ENCODE measurements at places on chromosomes 1 and 21. TPM values are rescaled to one million over a fixed set of nuclear protein-coding genes. Genes with fewer than 3 reads are reported as not detected.

Gene LRRC3
- total RNA-seq, result 3.0 TPM

Gene C1orf105
- total RNA-seq, result not detected

Gene NUF2
- total RNA-seq, result 73.9 TPM

Gene KCNT2
- total RNA-seq, result 0.54 TPM

Gene MARK1
- 10.0 TPM for total RNA-seq

Gene CLCA4
- not detected for total RNA-seq

Gene GJA5
- total RNA-seq, result 2.0 TPM

Gene KLF18
- not detected for total RNA-seq

Gene CDCA8
- total RNA-seq, result 13.0 TPM

Gene SV2A
- total RNA-seq, result 33.7 TPM

Gene BRINP2
- 0.09 TPM for total RNA-seq

Gene UAP1
- total RNA-seq, result 72.1 TPM

Gene KRTAP10-2
- total RNA-seq, result not detected

Gene EXO1
- total RNA-seq, result 28.7 TPM

Gene AIRE
- total RNA-seq, result not detected

Gene CAMK2N1
- 112 TPM for total RNA-seq

Gene AMY1C
- total RNA-seq, result not detected

Gene NHLH1
- total RNA-seq, result not detected

Gene E2F2
- total RNA-seq, result 0.87 TPM

Gene CLDN8
- total RNA-seq, result not detected

All from motor neuron (in vitro differentiated cells).